ENCODE measurements at places on chromosomes 5 and 9. TPM values are rescaled to one million over a fixed set of nuclear protein-coding genes. Genes with fewer than 3 reads are reported as not detected.

GRCh38 chr5:108735790-108736189 lies 11.9 kb upstream of the FER start:
- DNase-seq = no peak

- DNase-seq = no peak
Measured at GRCh38 chr9:18045326-18045725, 428.6 kb upstream of the ADAMTSL1 start.

- DNase-seq = no peak
Measured at GRCh38 chr5:169149317-169149716, 151.6 kb downstream of the SLIT3 start.

DNA sequence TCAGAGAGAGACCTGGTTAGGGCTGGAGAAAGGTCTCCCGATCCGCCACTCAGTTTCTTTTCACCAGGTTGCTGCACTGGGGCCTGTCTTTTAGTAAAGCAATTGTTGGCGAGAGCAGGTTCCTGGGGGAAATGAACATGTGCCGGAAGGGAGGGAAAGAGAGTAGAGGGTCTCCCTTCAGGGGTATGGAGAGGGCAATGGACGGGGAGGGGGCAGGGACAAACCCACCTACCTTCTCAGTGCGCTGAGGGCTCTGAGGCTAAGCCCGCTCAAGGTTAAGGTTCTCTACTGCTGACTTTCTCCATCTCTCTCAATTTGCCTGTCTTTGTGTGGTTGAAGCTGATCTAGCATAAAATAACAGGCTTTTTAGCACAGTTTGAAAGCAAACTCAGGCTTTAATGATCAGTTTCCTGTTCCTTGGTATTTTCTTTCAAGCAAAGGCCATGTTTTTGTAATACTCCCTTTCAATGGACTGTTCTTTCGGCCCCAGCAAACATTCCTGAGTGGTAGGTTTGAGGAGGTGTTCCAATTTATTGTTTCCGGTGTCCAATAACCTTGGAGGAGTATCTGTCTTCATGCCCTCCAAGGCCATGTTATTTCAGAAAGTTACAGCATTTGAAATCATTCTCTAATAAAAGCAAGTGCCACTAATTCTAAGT lies 25.5 kb upstream of the TRAF1 start:
- no peak for DNase-seq

The SLIT3 gene
- total RNA-seq = 50.6 TPM

DNA sequence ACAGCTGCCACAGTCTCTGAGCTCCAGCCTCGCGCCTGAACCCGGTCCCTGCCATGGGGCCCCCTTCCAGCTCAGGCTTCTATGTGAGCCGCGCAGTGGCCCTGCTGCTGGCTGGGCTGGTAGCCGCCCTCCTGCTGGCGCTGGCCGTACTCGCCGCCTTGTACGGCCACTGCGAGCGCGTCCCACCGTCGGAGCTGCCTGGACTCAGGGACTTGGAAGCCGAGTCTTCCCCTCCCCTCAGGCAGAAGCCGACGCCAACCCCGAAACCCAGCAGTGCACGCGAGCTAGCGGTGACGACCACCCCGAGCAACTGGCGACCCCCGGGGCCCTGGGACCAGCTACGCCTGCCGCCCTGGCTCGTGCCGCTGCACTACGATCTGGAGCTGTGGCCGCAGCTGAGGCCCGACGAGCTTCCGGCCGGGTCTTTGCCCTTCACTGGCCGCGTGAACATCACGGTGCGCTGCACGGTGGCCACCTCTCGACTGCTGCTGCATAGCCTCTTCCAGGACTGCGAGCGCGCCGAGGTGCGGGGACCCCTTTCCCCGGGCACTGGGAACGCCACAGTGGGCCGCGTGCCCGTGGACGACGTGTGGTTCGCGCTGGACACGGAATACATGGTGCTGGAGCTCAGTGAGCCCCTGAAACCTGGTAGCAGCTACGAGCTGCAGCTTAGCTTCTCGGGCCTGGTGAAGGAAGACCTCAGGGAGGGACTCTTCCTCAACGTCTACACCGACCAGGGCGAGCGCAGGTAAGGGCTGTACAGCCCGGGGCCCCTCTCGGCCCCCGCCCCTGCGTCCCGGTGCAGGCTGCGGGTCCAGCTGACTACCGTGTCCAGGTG lies 509 bp downstream of the LVRN start:
- DNase-seq = peak; percentile 59

DNA sequence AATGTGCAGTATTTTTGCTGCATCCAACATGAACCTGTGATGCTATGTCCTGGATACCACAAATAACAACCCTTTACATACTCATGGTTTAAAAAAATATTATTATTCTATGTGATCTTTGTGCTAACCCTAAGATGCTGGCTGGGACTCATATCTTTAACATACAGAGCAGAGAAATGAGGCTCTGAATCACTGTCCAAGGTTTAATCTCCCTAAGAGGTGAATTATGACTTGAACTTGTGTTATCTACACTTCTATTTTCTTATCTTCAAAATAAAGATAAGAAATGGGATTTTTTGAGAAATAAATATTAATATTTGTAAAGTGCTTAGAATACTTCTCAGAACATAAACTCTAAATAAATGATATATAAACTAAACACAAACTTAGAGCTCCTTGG lies 68.8 kb upstream of the GRIA1 start:
- DNase-seq = no peak

Measured in sciatic nerve (tissue), 2 donors.